ENCODE measurements at places on chromosomes 1 and 21.
A peak's percentile ranks its signal among the peaks of the same experiment; 100 is the strongest.

DNA sequence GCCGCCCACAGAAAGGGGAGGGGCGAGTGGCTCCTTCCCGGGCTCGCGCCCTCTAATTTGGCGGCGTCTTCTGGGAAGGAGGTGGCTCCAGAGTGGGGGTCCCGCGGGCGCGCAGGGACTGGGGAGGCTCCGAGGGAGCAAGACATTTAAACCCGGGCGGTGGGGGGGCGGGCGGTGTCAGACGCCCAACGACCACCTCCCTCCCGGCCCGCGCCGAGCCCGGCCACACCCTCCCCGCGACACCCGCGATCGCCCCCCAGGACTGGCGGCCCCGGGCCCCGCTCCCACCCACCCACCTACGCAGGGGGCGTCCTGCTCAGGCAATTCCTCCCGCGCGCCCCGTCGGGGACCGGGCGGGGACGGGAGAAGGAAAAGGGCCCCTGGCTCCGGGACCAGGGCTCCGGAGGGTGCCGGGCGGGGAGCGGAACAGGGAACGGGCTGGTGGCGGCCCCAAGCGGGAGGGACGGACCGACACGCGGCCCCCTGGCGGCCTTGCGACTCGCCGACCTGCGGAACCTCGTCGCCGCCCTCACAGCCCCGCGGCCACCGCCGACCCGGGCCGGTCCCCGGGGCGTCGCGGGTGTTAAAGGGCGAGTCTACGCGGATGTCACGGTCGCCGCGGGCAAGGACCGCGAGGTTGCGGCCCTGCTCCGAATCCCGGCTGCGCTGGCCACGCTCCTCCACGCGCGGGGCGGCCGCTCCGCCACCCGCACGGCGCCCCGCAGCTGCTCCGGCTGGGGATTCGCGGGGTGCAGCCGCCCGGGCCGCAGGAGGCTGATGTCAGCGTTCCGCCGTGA lies 94.0 kb upstream of the FMN2 start:
- no peak for DNase-seq

GRCh38 chr1:36126005-36126716 lies 1.1 kb upstream of the COL8A2 start:
- DNase-seq, result no peak

GRCh38 chr1:33972676-33973395 lies 109.0 kb downstream of the HMGB4 start:
- DNase-seq, result no peak

- DNase-seq, result peak; percentile 10
Observed at GRCh38 chr21:44792702-44793591, 8.7 kb downstream of the UBE2G2 start.

DNA sequence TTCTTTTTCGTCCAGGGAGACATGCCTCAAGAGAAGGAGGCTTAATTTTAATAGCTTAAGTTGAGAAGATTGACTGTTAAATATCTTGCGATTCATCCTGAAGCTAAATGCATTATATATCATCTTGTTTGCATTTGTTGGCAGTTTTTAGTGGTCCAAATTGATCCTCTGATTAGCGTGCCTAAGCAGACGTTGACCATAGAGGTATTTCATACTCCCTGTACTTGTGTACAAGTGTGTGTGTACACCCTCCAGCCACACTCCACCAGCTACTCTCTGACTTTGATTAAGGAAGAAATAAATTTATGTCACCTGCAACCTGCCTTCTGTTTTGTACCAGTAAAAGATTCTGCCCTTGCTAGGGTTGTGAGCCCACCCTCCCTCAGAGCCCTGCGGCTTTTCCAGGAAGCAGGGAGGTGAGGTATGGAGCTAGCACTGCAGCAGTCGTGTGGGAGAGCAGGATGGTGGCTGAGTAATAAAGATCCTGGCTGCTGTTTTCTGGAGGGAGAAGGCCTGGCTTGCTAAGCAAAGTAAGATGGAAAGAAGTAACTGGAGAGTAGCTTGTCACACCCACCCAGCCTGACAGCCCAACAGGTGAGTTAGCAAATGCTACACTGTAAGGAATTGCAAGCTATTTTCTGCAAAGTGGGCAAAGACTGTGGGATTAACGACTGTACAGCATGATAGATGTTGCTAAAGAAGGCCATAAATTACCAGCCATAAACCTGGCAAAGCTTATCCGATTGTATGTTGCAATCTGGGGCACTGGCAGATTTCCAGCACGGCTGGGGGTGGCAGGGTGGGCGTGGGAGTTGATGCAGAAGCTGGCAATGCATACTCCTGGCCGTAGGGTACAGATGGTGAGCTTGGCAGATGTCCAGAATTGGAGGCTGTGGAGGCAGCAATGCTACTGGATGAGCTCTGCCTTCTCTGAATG lies 170.2 kb downstream of the TNR start:
- no peak for DNase-seq

GRCh38 chr21:15741510-15741909 lies 11.7 kb downstream of the USP25 start:
- no peak for DNase-seq

GRCh38 chr1:26910343-26911160 lies 3.2 kb downstream of the NR0B2 start:
- DNase-seq, result no peak

DNA sequence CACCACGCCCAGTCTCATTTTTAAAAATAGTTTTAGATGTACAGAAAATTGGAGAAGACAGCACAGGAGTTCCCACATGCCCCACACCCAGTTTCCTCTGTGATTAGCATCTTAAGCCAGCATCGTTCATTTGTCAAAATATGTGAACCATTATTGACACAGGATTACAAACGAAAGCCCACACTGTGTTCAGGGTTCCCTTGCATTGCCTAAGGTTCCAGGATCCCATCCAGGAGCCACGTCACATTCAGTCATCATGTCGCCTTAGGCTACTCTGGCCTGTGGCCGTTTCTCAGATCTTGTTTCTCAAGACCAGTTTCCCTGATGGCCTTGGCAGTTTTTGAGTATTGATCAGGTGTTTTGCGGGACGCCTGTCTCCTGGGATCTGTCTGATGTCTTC lies 34.7 kb upstream of the TNFRSF1B start:
- DNase-seq, result no peak

DNA sequence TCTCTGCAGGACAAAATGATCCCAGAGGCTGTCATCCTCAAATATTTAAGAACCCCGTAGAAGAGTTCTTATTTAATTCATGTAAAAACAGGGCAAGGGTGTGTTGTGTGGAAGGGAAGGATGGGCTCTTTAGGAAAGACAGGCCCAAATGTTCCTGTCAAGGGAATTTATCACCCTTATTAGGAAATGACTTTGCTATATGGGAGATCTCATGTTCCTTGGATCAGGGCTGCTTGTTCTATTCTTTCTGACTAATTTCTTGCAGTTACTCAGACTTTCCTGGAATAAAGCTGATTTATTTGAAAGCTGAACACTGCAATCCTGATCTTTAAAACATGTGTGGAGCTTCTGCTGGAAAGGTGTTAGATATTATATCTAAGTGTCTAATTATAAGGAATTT lies 72.8 kb downstream of the SELENOF start:
- DNase-seq, result no peak

DNA sequence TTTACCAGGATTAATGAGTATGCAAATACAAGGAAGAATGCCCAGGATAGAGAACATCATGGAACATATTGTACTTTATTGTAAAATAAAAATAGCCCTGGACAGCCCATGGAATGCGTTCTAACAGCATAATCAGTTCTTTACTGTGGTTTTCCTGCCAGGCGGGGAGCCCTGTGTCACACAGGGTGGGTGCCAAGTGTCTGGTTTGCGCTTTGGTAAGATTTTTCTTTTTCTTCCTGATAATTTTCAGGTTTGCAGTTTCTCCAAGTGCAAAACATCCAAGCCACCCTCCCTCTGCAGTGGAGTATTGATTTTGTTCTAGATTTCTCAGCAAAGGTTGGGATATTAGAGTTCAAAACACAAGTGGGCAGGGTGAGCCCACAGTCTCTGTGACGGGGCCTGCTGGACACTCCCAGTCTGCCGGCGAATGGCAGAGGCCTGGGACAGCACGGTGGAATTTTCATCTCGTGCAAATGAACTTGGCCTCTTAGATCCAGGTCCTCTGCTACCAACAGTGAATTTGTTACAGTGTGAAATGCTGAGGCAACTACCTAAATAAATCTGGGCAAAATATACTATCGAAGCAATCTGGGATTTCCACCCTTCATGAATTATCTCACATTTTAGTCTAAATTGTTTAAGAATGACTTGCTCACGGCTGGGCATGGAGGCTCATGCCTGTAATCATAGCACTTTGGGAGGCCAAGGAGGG lies 15.6 kb upstream of the KCNJ15 start:
- DNase-seq, result no peak

DNA sequence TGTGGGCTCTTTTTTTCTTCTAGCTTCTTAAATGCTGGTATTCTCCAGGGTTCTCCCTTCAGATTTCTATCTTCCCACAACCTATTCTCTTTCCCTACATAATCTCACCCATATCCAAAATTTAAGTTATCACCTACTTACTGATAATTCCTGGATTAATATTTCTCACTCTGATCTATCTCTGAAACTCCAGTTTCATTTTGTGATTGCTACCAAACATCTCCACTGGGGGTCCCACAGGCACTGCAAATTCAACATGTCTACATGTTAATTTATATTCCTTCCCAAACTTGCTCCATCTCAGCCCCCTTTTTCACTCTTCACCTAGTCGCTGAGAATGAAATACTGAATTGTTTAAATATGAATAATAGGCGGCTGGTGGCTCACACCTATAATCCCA lies 9.9 kb upstream of the C1orf141 start:
- DNase-seq, result no peak

GRCh38 chr1:89310505-89310904 lies 37.8 kb upstream of the GBP5 start:
- no peak for DNase-seq

- no peak for DNase-seq
Observed at GRCh38 chr1:66944330-66945274, 19.8 kb downstream of the MIER1 start.

GRCh38 chr1:86394416-86394815 lies 1.7 kb downstream of the ODF2L start:
- DNase-seq, result no peak

DNA sequence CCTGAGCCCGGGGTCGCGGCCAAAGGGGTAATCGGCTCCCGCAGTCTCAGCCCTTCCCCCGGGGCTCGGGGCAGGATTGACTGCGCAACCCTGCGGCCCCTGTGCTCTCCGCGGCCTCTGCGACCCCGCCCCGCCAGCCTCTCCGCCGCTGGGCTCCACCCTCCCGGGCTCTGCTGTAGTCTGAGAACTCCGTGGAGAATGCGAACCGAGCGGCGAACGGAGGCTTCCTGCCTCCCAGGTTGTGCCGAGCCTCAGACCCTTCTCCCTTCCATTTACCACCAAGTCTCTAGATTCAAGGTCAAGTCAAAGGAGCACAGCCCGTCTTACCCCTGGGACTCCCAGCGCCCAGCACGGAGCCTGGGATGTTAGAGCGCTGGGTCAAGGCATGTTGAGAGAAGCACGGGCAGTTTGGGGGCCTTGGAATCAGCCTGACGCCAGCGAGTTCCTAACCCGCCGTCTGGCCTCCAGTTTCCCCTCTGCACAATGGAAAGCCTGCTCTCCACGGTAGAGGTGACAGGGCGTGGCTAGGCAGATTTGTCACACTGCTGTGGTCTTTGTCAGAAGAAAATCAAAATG lies 3.0 kb downstream of the ATP2B4 start:
- DNase-seq, result no peak

DNA sequence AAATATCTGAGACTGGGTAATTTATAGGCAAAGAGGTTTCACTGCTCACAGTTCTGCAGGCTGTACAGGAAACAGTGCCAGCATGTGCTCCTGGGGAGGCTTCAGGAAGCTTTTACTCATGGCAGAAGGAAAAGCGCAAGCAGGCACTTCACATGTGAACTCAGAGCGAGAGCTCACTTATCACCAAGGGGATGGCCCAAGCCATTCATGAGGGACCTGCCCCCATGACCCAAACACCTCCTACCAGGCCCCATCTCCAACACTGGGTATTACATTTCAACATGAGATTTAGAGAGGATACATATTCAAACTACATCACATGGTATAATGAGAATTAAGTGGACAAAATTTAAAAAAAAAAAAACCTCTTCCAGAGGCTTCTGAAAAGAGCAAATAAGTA lies 13.7 kb downstream of the WASF2 start:
- DNase-seq, result no peak

DNA sequence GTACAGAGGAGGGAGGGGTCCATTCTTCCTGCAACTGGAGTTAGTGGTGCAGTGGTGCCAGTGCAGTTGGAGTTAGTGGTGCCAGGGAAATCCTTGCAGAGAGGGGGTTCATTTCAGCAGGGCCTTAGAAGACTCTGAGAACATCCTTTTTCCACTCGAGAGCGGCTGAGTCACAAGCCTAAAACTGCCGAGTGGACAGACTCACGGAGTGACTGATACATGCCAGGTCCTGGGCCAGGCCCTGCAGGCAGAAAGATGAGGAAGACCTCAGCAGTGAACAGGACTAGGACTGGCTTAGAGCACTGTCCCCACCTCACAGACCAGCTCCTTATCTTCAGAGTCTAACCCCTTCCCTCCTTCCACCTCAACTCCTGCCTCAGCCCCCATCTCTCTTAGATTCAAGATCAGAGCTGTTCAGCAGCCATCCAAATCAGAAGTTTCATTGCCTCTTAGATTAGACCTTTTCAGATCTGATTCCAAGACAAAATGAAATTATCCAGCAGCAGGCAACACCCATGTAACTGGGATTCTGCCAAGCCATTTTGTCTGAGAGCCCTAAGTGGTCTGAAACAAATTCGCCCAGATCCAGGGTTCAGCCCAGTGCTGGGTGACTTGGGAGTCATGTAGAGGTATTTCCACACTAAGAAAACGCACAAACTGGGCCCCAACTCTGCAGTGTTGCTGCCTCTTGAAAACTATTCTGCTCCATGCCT lies 12.7 kb upstream of the IKBKE start:
- DNase-seq, result no peak

GRCh38 chr1:46492871-46493270 lies 3.2 kb downstream of the DMBX1 start:
- DNase-seq, result no peak

- DNase-seq, result peak; percentile 67
Observed at GRCh38 chr1:243848858-243849420, 1.1 kb downstream of the AKT3 start.

DNA sequence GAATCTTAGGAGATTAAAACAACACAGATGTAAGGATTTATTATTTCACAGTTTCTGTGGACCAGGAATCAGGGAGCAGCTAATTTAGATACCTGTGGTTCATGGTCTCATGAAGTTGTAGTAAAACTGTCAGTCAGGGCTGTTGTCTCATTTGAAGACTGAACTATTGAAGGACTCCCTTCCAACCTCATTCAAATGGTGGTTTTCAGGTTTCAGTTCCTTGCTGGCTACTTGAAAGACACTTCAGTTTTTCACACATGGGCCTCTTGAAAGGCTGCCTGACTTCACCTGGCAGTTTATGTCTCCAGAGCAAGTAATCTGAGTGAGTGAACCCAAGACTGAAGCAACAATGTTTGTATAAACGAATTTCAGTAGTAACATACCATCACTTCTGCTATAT lies 915.9 kb downstream of the PLA2G4A start:
- no peak for DNase-seq
